ENCODE measurements at places on chromosomes 2 and 18.
A peak's percentile ranks its signal among the peaks of the same experiment; 100 is the strongest.

DNA sequence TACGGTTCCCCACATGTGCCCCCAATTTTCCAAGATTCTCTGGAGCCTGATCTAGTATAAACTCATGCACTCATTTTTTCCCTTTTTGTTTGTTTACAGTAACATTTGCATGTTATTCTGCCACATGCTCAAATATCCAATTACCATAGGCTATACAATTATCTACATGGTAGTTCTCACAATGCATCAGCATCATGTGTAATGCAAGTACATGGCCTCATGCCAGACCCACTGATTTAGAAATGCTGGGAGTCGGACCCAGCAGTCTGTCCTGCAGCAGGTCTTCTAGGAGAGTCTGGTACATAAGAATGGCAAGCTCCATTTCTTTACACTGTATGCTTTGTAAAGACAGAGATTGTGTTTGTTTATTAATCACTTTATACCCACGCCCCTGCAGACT, 107.7 kb downstream of the CBLN2 start:
- DNase-seq, result no peak

DNA sequence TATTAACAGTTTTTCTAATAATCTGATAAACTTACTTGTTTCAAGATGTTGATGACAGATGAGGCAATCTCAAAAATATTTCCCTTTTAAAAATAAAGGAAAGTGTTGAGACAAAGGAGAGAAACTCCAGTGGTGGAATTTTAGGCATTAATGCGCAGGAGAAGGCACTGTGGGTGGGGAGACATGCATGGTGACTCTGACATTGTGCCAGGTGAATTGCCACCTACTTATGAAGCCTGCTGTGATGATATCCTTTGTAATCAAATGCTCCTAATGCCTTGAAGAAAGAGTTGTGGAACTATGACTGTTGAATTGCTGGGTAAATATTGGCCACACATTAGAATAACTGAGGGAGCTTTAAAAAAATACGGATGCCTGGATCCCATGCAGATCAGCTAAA, 101.4 kb downstream of the PLA2R1 start:
- DNase-seq, result no peak

- no peak for DNase-seq
Observed at GRCh38 chr18:43720041-43720440, 442.8 kb upstream of the SYT4 start.

- no peak for DNase-seq
Observed at GRCh38 chr2:126932966-126933710, 34.4 kb downstream of the TEX51 start.

- no peak for DNase-seq
Observed at GRCh38 chr2:20728114-20728758, 61.3 kb downstream of the GDF7 start.

GRCh38 chr2:40448476-40449079, 3.3 kb downstream of the SLC8A1 start:
- peak; percentile 41 for DNase-seq

- no peak for DNase-seq
Observed at GRCh38 chr18:75209951-75210258, 692 bp upstream of the TSHZ1 start.

- DNase-seq, result no peak
Observed at GRCh38 chr18:250685-251084, 17.2 kb downstream of the THOC1 start.

- DNase-seq, result peak; percentile 33
Observed at GRCh38 chr18:51196118-51196810, 1.2 kb downstream of the MEX3C start.

DNA sequence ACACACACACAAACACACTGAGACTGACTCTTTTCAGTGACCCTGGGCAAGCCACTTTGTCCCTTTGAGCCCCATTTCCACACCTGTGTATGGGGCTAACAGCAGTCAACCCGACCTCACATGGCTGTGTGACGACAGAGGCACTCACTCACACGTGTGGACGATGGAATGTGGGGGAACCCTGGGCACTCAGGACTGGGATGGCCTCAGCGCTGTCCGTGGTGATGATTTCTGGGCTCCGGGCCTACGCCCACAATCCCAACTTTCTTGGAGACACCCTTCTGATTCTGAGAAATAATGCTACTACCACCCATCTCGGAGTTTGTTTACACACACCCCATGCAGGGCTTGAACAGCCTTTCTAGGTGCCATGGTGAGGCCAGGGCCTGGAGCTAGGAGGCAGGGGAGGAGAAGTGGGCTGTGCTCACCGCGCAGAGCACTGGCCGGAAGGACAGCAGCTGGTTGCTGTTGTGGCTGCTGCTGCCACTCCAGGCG, 1.5 kb downstream of the CRYBA2 start:
- DNase-seq, result no peak

- no peak for DNase-seq
Observed at GRCh38 chr2:23037596-23037995, 347.4 kb upstream of the KLHL29 start.

GRCh38 chr2:164242409-164242808, 378.9 kb downstream of the GRB14 start:
- no peak for DNase-seq

DNA sequence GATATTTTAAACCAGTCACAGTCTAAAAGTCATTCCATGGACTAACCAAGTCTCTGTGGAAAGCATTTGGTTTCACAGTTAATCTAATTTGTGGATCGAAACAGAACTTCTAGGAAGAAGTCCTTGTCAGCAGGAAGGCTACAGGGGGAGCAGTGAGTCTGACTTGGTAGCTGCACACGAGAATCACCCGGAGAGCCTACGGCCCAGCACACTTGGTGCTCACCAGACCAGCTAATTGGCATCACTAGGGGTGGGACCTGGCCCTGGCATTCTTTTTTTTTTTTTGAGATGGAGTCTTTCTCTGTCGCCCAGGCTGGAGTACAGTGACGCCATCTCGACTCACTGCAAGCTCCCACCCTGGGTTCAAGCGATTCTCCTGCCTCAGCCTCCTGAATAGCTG, 97.7 kb downstream of the ZNF532 start:
- no peak for DNase-seq

- DNase-seq, result no peak
Observed at GRCh38 chr2:36193680-36194079, 161.9 kb upstream of the CRIM1 start.

DNA sequence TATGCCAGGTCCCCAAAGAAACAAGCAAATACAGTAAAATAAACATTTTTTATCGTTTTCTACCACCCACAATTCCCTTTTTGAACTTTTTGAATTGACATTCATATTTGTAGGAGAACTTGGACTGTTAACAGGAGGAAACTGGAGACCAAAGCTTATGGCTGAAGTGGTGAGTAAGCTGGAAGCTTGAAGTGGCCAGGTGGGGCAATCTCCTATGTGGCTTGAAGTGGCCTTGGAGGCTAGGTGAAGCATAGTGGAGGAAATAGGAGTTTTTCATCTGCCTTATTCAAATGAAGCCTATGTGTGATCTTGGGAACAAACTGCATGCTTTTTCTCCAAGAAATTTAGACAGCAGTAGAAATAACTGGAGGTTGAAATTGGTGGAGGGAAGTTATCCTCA, 962.9 kb upstream of the FANCL start:
- DNase-seq, result no peak

GRCh38 chr18:46035696-46036680, 36.1 kb downstream of the PSTPIP2 start:
- no peak for DNase-seq

DNA sequence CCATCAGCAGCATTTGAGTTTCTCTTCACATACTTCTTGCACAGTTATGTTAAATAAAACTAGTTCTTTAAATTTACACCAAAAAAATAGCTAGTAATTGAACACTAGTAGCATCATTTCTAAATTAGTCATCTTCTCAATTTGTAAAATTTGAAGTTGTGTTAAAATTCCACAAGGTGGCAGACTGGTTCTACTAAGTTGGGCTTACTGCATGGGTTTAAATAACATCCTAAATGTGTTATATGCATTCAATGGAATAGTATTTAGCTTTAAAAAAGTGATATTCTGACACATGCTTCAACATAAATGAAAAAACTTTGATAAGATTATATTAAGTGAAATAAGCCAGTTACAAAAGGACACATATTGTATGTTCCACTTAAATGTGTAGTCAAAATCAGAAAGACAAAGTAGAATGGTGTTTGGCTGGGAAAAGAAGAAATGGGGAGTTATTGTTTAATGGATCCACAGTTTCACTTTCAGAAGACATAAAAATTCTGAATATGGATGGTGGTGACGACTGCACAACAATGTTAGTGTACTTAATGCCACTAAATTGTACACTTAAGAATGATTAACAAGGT, 28.7 kb upstream of the RPRD1A start:
- peak; percentile 51 for DNase-seq

- DNase-seq, result no peak
Observed at GRCh38 chr18:77013811-77014521, 118.6 kb downstream of the MBP start.

- DNase-seq, result no peak
Observed at GRCh38 chr2:11483806-11484617, 18.1 kb upstream of the E2F6 start.

DNA sequence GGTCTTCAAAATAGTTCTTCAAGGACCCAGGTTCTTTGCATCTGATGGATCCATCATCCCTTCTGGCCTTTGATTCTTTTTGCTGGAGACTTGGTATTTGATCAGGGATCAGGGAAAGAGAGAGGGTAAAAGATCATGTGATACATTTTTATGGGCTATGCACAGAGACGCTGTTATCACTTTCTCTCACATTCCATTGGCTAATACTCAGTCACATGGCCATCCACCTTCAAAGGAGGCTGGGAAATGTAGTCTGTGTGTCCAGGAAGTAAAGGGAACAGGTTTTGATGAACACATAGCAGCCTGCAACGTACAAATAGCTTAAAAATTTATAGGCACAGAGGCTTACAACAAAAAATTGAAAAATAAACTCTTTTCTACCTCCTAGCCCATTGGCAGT, 629.6 kb upstream of the FANCL start:
- no peak for DNase-seq

GRCh38 chr2:241224851-241225438, 36.5 kb downstream of the ANO7 start:
- DNase-seq, result no peak

DNA sequence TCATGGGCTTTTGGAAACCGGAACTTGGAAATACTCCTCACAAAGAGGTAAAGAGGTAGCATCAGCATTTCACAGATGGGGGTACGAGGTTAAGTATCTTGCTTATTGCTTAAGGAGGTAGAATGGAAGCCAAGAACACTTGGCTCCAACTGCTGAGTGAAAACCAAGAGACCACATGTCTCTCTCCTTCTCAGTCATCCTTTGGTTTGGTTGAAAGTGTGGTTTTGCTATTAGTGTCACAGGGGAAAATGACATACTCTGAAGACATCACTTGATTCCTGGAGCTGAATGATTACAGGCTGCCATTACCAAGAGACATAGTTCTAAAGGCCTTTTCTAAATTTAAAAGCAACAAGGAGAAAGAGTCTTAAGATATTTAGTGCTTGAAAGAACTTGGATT, 41.5 kb downstream of the ANTXR1 start:
- no peak for DNase-seq

DNA sequence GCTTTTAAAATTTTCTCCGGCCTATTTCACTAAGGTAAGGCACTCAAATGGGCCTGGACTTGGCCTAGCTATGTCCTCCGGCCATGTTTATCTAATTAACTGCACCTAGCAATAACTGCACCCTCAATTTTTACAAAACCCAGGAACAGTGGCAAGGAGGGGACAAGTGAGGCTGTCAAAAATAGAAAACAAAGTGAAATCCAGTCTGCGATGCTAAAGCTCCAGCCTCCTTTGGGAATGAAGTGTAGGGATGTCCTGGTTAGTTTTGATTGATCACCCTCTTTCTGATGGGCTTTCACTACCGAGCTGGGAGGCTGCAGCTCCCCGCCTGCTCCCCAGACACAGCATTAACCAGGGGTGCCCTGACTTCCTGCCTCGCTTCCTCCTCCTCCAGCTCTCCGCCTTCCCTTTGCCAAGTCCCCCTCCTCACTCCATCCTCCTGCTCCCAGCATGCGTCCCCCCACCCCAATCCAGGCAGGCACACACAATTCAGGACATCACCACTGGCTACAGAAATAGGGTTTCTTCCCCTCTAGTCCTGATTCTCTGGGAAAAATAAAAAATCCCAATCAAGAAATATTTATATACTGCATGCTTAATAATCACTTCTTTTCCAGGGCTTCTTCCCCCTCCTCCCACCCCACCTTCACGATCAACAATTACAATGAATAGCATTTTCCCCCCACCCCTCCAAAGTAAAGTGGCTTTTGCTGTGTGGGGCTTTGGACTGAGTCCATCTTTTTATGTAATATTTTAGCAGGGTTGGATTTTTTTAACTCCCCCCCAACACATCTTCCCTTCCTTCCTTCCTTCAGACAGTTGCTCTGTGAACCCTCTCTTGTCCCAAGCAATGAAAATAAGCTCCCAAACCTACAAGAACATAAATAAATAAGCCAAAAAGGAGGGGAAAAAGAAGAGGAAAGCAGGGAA, 3.3 kb upstream of the POU3F3 start:
- DNase-seq, result peak; percentile 40

DNA sequence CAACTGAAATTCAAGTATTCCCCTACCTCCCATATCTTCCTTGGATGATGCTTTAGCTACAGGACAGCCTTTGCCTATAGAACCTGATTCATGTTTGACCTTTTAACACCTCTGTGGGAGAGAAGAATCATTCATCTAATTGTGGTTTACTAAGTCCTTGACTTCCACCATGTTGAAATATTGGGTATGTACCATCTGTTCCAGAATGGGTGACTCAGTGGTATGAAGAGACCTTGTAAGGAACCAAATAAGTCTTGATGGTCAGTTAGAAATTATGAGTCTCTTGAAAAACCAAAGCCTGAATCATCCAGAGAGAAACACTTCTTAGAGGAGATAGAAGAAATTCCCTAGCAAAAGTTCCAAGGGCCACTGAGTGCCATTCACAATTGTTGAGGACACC, 27.5 kb downstream of the STAMBP start:
- no peak for DNase-seq

DNA sequence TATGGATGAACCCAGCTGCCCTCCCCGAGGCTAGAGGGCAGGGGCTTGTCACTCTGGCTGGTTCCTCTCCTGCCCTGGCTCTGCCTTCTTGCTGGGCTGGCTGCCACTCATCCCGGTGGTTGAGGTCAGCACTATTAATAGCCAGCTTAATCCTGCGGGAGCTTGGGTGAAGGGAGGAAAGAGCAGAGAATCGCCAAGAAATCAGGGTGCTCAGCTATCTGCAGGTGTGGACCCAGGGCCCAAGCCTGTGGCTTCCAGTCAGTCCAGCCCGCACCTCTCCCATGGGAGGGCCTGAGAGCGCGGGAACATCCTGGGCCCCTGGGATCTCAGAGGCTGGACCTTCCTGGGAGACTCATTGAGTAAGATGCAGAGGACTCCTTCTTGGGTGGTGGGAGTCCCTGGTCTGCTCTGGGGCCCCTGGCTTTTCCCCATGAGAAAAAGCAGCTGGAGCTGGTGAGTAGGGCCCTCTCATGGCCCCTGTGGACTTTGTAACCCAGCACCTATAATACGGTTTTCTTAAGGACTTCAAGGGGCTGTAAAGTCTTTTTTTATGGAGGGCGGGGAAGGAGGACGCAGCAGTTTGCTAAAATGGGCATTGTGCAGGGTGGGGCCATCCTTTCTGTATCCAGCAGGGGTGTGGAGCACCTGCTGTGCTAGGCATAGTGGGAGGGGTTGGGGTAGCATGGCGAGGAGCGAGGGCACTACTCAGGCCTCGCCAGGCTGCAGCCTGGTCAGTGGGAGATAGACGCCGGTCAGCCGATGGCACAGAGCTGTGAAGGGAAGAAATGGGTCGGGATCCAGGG, 27.4 kb upstream of the CNNM3 start:
- no peak for DNase-seq

All from KBM-7 (cell line).